Non-pigmented ciliary epithelial cell (primary cell): ENCODE measurements at places on chromosomes 5 and 9.

DNA sequence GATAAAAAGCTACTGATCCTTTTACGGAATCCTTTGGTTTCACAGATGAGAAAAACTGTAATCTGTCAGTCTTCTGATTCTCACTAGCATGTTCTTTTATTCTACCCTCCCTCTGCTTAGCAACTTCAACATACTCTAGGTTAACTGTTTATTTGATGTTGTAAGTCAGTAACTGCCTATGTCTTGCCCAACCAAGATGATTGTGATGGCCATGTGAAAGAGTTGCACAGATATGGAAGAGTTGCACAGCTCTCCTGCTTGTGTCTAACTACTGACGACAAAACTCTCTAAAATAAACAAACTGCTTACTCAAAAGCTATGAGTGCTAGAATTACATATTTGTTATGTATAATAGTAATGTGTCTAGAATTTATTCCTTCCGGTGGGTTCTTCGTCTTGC lies 227.3 kb upstream of the DAB2 start:
- DNase-seq: no peak

- no peak for DNase-seq
These were observed 81.5 kb downstream of the NIPBL start for GRCh38 chr5:36957953-36958537.

GRCh38 chr5:78724061-78724460 lies 75.5 kb upstream of the LHFPL2 start:
- no peak for DNase-seq

- no peak for DNase-seq
These were observed 674 bp upstream of the TNFSF15 start for GRCh38 chr9:114806526-114806900.

GRCh38 chr5:131022811-131023497 lies 142.1 kb downstream of the HINT1 start:
- no peak for DNase-seq

DNA sequence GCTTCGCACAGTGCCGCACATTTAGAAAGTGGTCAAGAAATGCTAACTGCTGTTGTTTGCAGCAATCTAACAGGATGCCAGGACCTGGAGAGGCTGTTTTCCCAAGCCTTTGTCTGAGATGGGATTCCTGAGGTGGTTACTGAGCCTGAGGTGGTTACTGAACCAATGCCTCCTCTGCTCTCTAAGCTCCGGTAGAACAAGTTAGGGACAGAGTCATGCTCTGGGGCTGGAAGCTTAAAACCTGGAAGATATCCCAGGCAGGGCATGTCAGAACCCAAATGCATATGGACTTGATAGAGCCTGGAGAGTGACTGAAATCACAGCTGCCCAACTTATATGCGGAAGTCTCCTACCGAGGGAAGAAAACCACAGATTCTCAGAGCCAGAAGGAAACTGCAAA lies 46.5 kb upstream of the FAT2 start:
- no peak for DNase-seq

- no peak for DNase-seq
These were observed 366.2 kb downstream of the ACTL7B start for GRCh38 chr9:108489567-108489966.

DNA sequence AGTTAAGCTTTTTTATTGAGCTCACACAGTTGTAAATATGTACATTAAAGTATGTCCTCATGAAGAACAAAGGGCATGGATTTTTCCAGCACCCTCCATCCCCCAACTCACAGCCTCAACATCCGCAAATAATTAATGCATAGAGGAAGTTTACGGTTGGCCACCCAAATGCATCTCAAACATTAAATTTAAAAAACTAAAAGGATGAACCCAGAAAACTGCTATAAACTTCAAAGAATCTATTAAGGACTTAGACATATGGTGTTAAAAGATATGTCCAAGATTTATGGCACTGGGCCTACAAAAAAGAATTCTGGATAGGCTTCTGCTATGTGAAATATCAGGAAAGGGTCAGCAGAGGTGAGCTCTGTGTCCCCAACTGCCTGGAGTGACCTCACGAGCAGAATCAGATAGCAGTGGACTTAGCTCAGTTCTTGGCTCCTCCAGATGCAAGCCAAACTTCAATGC lies 54.0 kb upstream of the TNC start:
- DNase-seq: no peak

DNA sequence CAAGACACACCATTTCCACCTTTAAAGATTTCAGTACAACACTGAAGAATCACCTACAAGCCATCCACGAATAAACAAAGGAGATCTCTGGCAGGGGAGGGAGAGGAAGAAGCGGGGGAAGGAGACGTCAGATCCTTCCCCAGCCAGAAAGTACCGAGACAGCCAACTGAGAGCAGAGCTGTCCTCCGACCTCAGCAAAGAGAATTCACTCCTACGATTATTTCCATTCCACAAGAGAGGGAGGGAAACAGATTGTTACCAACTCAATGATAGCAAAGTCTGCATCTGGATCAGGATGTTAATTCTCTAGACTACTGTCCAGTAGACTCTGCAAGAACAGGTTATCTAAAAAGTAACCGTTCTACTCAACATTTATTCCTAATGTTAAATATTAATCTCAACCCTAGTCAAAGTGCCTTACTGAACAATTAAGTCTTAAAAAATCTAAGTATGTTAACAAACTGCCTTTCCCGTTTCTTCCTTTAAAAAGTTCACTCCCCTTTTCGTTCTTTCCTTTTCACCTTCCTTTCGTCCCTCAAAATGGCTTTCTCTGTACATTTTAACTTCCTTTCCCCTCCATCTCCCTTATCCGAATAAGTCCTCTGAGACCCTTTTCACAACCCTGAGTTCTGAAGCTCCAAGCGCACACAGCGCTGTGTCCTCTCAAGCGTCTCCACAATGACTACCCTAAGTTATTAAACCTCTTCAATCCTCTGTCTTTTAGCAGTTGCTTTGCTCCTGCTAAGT lies 1.4 kb downstream of the CHD1 start:
- DNase-seq: no peak

DNA sequence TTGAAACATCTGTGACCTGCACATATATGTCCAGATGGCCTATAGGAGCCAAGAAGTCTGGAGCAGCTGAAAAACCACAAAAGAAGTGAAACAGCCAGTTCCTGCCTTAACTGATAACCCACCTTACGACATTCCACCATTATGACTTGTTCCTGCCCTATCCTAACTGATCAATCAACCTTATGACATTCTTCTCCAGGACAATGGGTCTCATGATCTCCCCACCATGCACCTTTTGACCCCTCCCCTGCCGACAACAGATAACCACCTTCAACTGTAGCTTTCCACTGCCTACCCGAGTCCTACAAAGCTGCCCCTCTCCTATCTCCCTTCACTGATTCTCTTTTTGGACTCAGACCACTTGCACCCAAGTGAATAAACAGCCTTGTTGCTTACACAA lies 233.8 kb downstream of the CCDC171 start:
- no peak for DNase-seq

DNA sequence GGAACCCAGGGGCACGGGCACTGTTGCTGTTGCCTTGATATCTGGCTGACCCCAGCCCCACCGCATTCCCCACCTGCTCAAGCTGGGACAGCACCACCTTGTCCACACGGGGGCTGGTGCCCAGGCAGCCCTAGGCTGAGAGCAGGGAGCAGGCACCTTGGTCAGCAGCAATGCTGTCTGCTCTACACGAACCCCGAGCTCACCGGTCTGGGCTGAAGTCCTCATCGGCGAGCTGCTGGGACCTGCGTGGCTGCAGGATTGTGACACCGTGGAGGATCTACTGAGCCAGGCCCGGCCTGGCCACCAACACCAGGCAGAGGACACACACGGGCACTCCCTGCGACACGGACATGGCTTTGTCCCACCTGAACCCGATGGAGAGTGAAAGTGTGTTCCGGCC lies 78.1 kb downstream of the KCNT1 start:
- DNase-seq: no peak

DNA sequence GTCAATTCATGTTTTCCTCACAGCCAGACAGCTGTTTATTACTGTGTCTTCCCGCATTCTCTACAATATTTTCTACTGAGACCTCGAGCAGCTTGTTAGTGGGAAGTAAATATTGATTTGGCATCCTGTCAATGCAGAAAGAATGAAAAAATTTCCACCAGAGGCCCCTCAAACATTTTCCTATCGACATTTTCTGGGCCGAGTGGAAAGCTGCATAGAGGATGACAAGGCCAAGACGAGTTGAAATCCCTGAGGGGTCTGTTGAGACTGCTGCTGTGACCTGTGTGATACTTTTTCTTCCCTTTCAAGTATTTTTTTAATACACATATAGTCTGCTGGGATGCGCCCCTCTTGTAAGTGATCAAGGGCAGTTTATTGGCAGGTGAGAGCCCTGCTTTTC lies 91.4 kb upstream of the SH3GL2 start:
- no peak for DNase-seq

DNA sequence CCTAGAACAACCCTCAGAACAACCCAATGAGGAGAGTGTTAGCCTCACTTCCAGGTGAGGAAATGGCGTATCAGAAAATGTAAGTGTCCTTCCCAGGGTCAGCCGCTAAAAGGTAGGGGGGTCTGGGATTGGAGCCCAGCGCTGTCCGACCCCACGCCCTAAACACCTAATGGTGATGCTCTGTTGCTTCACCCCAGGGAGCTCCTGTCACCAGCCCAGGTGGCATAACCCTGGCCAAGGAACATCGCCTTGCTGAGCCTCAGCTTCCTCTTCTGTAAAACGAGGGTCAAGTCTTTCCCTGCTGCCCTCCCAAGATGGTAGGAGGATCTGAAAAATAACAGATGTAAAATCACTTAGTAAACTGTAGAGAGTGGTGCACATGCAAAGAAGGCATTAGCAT lies 132.5 kb downstream of the PAX5 start:
- DNase-seq: no peak

DNA sequence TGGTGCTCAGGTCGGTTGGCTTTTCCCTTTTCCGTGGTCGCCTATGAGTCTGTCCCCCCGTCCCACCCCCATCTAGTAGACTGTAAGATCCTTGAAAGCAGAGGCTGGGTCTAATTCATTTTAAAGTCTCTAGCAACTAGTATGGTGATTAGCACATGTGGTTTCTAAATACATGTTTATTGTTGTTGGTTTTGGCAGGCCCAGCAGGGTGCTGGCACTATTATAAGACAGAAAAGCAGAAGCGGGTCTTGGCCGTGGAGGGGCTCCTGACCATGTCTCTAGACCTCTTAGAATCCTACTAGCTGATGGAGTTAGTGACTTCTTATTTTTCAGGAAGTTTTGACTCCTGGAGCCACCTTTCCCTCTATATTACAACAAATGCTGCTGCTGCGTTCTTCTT lies 61.5 kb upstream of the TNFSF8 start:
- DNase-seq: no peak

- no peak for DNase-seq
These were observed 36.7 kb upstream of the SLC36A2 start for GRCh38 chr5:151384106-151384505.

DNA sequence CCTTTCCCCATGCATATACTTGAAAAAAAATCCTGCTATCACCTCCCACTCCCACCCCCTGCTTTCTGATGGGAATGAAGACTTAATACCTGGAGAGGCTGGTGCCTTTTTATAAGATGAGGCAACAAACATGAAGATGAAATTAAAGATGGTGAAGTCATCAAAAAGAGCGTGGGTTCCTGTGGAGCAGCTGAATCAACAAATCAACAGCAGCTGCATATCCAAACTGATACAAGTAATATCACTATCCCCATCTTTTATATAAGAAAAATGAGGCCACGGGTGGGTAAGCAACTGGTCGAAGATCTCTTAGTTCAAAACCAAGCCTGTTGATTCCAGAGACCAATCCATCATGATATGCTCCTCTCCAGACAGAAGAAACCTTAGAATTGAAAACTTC lies 268.5 kb downstream of the ENC1 start:
- no peak for DNase-seq

- DNase-seq: no peak
These were observed 77.5 kb upstream of the XPA start for GRCh38 chr9:97774673-97775072.

GRCh38 chr5:149240354-149240998 lies 31.2 kb upstream of the AFAP1L1 start:
- DNase-seq: no peak

- DNase-seq: no peak
These were observed 49.4 kb upstream of the GRIN3A start for GRCh38 chr9:101787891-101788290.

GRCh38 chr5:62284946-62285891 lies 20.8 kb upstream of the KIF2A start:
- DNase-seq: no peak

- DNase-seq: no peak
These were observed 1097.8 kb upstream of the CDH18 start for GRCh38 chr5:21085791-21086190.

GRCh38 chr5:154590093-154590724 lies 112.2 kb upstream of the HAND1 start:
- no peak for DNase-seq

DNA sequence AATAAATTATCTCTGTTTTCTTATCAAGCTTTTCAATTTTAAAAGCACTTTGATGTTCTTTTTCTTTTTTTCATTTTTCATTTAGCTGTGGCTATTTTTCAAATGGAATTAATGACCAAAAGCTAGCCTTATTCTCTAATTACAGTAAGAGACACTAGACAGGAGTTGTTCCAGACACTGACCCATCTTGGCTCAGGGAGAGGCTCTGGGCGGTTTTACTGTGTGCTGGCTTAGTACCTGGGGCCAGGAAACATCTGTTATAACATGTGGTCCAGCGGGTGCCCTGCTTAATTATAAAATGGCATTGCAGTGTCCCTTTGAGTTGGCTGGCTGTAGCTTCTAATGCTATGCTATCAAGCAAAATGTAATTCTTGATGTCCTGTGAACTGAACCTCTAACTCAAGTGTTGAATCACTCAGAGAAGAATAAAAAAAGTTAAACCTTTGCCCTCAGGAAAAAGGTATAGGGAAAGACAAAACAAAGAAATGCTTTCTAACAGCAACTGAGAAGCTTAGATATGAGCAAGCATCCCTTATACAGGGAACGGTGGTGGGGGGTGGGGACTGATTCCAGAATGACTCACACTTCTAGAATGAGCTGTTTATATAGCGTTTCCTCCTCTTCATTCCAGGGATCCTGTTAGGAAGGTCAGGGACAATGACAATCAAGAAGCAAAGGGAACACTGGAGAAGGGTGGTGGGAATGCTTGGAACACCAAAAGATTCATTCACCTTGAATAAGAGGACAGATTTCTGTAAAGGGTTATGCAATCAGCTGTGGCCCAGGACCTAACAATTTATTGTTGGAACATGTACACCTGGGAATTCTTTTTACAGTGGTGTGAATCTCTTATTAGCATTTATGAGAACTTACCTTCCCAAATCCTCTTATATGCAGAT lies 58.7 kb upstream of the NFIB start:
- no peak for DNase-seq

- DNase-seq: no peak
These were observed 110.8 kb downstream of the FBXL17 start for GRCh38 chr5:108271127-108271526.

DNA sequence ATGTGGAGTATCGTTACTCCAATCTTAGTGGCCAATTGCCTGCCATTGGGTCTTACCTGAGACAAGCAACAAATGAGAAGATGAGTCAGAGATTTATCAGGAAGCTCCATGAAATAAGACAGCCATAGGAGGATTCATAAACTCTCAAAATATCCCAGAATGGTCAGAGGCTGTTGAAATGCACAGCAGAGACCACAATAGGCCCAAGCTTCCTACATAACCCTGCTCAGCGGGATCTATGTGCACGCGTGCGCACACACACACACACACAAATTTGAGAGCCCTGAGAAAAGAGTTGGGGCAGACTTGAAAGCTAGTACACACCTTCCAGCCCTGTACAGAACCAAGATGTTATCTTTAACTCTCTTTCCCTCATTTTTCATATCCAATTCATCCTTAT lies 9.8 kb downstream of the UIMC1 start:
- no peak for DNase-seq

GRCh38 chr5:91976451-91976850 lies 593.3 kb upstream of the ARRDC3 start:
- DNase-seq: no peak

- no peak for DNase-seq
These were observed 26.0 kb downstream of the CHSY3 start for GRCh38 chr5:129930221-129930620.
